ENCODE measurements at places on chromosomes 1 and 21.

DNA sequence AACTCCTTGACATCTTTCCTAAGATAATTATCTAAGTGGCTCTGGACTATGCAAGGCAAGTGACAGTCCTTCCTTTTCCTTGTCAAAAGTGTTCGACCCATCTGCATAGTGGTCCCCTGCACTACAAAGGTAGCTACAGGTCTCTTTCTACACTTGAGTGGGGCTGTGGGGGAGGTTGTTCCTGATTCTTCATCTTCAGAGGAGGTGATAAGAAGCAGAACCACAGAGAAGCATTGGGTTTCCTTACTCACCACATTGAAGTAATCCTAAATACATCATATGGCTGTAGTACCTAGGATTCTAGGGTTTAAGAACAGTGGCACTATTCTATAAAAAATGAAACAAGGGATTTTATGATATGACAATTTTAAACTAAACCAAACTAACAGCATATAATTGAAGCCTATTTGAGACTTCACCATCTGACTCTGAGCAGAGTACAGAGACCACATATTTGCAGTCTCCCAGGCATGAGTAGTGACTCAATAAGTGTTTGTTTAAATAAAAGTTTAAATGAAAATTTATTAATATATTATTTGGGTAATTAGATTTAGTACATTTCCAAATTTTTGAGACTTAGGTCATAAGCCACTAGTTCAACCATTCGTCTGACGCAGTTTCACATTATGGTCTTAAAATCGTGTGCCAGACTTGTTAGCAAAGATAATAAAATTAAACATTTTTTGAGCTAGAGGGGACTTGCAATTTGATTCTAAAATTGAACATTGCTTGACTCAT, 54.9 kb upstream of the NEK7 start:
- no peak for DNase-seq

DNA sequence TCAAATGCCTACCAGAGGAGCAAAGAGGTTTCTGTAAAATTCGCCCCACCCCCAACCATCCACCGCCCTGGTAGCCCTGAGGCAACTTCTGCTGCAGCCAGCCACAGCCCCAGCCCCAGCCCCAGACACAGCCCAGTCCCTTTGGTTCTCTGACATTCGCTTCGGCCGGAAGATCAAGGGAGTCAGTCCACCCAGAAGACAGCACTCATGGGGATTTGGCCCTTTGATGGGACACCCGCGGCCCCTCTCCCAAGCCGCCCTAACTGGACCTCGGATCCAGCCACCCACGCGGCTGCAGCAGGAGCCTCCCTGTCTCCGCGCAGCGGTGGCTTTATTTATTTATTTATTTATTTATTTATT, 3881.0 kb downstream of the SRGAP2C start:
- no peak for DNase-seq

- DNase-seq, result no peak
Observed at GRCh38 chr1:8348047-8348776, 30.3 kb downstream of the SLC45A1 start.

- peak; percentile 91 for DNase-seq
Observed at GRCh38 chr1:26788836-26789611, 1.3 kb downstream of the PIGV start.

GRCh38 chr1:213435715-213436114, 384.7 kb downstream of the RPS6KC1 start:
- no peak for DNase-seq

- DNase-seq, result no peak
Observed at GRCh38 chr1:151444783-151445177, 14.5 kb downstream of the POGZ start.

DNA sequence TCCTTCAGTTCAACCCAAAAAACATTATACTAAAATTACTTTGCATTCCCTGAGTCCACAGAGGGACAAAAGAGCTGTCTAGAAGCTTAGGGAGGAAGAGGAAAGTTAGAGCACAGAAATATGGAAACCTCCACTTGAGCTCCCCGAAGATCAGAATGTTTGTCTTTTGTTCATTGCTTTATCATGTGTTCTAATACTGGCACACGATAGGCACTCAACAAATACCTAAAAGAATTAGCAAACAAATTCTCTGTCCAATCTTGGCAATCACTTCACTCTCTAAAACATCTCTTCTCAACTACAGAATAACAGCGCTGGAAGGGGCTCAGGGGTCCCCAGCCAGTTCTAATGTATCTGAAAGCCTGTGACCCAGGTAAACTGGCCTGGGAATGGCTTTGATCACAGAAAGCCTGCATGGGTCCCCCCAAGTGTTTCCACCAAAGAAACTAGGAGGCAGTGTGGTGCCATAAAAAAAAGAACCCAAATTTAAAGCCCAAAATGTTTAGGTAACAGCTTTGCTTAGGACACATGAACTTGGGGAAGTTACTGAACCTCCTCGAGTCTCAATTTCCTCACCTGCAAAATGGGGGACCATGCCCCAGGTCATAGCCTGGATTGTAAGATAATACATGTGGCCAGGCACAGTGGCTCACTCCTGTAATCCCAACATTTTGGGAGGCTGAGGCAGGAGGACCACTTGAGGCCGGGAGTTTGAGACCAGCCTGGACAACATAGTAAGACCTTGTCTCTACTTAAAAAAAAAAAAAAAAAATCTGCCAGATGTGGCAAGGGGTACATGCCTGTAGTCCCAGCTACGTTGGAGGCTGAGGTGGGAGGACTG, 45.8 kb downstream of the SSBP3 start:
- DNase-seq, result no peak

GRCh38 chr1:159700312-159700711, 14.1 kb downstream of the CRP start:
- DNase-seq, result no peak

Data from CD4-positive, alpha-beta T cell treated with Interleukin-6 at 100 ng/mL for 8 hours (primary cell).